SK-N-SH treated with all-trans-retinoic acid at 6 μM for 48 hours (cell line): ENCODE measurements at places on chromosomes 5 and 9.
A peak's percentile ranks its signal among the peaks of the same experiment; 100 is the strongest.

DNA sequence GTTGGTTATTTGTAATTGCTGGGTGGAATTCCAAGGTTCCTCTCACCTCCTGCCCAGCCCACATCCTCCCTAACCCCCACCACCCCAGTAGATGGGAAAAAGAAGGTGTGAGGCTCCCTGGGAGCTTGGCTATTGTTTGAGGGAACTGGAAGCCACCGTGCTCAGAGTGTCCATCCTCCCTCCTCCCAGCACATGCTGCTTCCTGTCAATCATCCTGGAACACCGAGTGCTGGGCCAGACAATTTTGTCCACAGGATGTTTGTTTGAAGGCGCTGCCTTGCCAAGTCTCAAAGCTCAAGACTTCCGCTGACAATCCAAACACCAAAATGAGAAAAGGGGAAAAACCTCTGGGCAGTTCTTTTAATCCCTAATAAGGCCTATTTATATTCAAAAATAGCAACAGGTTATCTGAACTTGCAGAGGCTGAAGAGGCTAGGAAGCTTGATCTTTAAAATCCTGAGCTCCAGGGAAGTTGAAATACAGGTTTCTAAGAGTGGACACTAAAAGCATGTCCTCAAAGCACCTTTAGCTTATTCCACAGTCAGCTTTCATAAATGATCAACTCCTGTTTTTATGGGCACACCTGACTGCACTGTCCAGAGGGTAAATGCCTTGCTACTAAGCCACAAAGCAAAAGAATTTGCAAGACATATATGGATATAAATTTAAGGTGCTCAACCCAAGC lies 286.7 kb downstream of the NFIB start:
- no peak for ATAC-seq

DNA sequence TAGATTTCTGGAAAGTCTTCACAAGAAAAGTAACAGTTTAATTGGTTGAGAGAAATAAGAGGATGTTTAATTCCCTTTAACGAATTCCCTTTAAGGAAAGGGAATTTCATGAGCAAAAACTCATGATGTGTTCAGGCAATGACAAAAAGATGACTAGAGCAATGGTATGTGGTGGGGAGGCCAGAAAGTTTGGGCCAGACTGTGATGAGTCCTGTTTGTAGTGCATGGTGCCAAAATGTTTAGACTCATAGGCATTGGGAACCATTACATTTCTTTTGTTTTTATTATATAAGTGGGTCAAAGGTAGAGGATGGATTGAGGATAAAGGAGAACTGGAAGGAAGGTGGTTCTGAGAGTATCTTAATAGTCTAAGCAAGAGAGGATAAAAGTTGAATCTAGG lies 10.9 kb downstream of the CNTRL start:
- ATAC-seq, result no peak

DNA sequence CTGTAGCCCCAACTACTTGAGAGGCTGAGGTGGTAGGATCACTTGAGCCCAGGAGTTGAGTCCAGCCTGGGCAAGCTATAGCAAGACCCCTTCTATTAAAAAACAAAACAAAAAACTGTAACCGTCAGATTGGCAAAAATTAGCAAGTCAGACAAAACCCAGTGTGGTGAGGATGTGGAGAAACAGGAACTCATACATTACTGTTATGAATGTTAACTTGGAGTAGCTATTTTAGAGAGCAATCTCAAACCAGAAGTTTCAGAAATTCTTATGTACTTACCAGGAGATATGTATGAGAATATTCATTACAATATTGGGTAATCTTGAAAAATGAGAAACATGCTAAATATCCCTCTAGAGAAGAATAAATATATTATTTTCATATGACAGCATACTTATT lies 120.3 kb downstream of the INVS start:
- no peak for ATAC-seq

DNA sequence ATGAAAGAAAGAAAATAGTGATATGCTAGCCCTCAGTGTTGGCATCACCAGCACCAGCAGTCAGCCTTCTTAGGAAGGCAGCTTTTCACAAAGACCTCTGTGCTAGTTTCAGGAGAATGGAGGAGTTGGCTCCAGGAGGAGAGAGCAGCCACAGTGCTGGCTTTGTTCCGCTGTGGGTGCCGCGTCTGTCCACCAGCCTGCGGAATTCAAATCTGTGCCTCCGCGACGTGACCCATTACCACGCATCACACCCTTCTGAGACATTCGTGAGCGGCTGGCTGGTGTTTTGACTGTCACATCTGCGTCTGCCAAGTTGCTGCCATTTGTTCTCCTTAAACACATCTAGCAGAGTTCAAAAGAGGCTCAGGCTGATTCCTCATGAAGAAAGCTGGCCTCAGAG lies 34.4 kb downstream of the SNX18 start:
- no peak for ATAC-seq

GRCh38 chr5:54401515-54401914 lies 54.0 kb upstream of the HSPB3 start:
- ATAC-seq, result no peak

- ATAC-seq, result peak; percentile 40
These were observed 3.7 kb downstream of the GALNT12 start for GRCh38 chr9:98811051-98811650.

DNA sequence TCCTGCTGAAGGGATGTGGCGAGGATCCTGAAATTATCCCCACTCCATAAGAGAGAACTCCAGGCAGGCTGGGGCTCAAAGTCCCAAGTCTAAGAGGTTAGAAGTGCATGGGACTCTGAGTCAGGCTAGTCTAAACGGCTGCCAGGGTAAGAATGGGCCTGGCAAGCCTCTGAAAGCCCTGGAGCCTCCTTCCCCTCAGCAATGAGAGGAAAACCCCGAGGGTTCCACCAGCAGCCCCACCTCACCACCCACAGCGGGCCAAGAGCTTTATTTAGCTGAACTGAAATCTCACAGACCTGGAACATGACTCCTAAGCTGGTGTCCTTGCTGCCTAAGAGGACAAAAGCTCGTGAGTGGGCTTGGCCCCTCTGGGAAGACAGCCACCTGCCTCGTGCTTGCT lies 135.5 kb downstream of the SEC61B start:
- no peak; the same call in 2 of the 3 replicates for ATAC-seq

DNA sequence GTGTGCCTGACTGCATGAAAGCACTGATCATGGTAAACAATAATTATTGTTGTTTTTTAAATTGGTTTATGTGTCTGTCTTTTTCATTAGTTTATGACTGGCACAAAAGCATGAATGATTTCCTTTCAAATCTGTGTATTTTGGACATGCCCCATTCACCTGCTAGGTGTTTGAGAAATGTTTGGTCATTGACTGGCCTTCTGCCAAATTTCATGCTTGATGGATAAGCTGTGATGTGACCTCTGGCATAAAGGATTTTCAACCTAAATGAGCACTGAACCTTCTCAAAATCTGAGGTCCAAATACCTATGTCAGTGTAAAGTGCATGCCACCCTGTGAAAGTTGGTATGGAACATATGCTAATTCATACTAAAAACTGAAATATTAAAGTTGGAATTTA lies 204.5 kb downstream of the BRINP1 start:
- ATAC-seq, result no peak

GRCh38 chr9:82939451-82939850 lies 123.5 kb downstream of the RASEF start:
- no peak for ATAC-seq

DNA sequence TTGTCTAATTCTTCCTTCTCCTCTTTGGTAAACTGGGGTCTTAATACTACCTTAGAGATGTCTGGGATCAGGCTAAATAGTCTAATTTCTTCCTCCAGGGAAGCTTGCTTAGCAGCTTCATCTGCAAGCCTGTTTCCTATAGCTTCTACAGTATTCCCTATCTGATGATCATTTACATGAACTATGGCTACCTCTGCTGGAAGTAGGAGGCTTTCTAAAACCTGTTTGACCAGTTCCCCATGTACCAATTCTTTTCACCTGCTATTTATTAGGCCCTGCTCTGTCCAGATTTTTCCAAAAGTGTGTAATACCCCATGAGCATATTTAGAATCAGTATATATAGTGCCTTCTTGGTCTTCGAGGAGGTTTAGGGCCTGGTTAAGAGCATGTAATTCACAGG lies 619.8 kb downstream of the HINT1 start:
- no peak for ATAC-seq

DNA sequence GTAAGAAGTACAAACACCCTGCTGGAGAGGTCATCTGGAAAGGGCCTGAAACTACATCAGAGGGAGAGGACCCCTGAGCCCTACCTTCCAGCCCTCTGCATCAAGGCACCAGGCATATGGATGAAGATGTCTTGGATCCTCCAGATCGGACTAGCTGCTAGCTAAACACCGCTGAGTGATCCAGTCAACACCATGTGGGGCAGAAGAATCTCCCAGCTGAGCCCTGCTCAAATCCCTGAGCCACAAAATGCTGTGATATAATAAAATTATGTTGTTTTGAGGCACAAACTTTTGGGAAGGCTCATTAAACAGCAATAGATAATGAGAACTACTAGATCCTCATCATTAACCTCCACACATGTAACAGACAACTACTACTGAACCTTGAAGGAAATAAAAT lies 155.2 kb downstream of the FRMD3 start:
- ATAC-seq, result no peak

GRCh38 chr9:137688261-137688660 lies 69.5 kb downstream of the EHMT1 start:
- ATAC-seq, result no peak

DNA sequence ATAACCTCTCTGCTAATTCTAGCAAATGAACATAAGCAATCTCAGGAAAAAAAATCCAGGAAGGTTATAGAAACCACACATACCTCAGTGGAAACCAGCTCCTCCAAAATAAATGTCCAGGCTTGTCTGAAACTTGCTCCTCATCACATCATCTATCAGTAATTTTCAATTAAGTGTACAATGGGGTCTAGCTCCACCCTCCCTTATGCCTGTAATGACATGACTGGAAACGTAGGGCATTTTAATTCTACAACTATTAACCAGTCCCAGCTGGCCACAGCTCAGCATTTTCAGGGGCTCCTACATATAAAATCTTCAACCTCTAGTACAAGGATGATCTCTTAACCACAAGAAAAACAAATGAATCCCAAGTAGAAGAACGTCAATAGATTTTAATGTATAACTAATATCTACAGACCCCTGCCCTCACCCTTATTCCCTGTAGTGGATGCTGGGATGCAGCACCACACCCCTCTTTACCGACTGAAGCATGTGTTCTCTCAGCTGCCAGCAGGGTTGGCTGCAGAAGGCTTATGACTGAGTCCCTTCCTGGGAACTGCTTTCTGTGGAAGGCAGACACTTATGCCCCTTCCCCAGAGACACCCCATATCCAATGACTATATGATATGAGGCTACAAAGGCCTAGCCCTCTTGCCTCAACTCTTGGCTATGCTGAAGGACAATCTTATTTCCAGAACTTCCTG lies 6.8 kb downstream of the TSSK1B start:
- no peak for ATAC-seq

GRCh38 chr9:37350486-37351190 lies 71.9 kb upstream of the GRHPR start:
- ATAC-seq, result peak; percentile 19; the same call in 1 of the 3 replicates

DNA sequence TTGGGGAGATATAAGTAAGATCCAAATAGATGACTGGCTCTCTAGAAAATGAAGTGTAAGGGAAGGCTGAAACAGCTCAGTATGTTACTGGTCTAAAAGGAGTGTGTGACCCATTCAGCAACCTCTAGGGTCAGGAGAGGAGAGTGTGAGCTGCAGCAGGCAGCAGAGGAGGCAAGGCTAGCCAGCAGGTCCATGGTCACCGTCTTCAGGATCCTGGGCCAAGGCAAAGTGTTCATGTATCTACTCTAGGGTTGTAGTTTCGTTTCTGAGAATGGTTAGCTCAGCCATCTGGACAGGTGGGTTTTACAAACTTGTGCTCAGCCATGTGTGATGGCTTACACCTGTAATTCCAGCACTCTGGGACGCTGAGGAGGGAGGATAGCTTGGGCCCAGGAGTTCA lies 13.7 kb downstream of the MYO10 start:
- no peak for ATAC-seq

GRCh38 chr9:7967093-7967827 lies 167.7 kb upstream of the DMAC1 start:
- no peak for ATAC-seq

DNA sequence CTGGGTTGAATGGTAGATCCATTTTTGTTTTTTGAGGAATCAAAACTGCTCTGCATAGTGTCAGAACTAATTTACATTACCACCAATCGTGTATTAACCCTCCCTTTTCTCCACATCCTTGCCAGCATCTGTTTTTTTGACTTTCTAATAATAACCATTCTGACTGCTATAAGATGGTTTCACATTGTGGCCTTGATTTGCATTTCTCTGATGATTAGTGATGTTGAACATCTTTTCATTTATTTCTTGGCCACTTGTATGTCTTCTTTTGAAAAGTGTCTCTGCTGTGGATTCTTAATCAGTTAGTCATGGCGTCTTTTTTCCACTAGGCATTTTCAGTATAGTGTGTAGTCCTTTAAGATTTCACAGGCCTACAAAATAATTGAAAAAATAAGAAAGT lies 2144.3 kb upstream of the C9orf72 start:
- peak; percentile 59 for ATAC-seq

DNA sequence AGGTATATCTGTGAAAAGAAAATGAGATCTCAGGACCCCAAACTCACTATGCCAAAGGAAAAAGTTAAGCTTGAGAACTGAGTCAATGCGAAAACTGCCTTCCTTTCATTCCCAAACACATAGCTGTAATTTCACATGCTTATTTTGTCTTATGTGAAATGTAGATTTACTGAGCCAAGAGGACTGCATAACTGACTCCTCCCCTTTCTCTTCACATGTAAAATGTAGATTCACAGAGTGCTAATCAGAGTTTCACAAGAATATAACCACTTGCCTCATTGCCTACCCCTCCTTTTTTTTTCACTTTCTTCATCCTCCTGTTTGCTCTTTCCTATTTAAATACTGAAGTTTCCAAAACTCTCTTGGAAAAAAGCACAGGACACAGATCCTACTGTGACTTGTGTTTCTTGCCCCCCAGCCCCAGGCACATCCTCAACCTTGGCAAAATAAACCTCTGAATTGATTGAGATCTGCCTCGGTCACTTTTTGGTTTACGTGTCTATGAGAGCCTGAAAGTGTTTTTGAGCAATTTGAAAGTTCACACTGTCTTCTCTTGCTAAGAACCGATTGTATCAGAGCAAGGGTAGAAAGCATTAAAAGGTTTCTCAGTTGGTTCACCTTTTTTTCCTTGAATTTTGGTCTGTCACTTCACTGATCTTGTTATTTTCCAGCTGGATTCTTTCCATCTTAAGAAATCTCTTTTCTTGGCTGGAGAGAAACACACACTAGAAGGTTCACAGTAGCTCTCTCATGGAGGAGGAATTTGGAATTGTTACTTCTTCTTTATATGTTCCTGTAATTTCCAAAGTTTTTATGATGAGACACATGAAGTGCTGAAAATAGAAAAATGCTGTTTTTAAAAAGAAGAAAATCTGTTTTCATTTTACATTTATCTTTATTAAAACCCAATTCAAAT lies 44.8 kb upstream of the SNAPC3 start:
- ATAC-seq, result no peak

GRCh38 chr5:10333154-10334006 lies 20.1 kb upstream of the MARCHF6 start:
- ATAC-seq, result peak; percentile 20; the same call in 2 of the 3 replicates
